Activated naive CD8-positive, alpha-beta T cell treated with anti-CD3 and anti-CD28 coated beads, Interleukin-2, amount 50 U/mL, for 16 hours (primary cell): ENCODE measurements at places on chromosomes 13 and 19.
A peak's percentile ranks its signal among the peaks of the same experiment; 100 is the strongest.

GRCh38 chr19:3411636-3412035 is 45.3 kb downstream of the NFIC start:
- no peak for DNase-seq

GRCh38 chr13:79451500-79451962 is 29.4 kb upstream of the NDFIP2 start:
- peak; percentile 79 for DNase-seq

DNA sequence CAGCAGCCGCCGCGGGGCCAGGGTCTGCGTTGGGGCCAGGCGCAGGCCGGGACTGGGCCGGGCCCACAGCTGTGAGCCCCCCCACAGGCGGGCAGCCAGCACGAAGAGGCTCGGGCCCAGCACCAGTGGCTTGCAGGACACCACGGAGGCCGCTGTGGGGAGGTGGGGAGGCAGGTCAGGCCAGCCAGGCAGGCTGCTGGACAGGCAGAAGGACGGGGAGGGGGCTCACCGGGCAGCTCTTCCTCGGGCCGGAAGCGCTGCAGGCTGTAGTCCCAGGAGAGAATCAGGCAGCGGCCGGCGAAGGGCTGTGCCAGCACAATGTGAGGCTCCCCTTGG is 8.3 kb downstream of the LGI4 start:
- DNase-seq = no peak

DNA sequence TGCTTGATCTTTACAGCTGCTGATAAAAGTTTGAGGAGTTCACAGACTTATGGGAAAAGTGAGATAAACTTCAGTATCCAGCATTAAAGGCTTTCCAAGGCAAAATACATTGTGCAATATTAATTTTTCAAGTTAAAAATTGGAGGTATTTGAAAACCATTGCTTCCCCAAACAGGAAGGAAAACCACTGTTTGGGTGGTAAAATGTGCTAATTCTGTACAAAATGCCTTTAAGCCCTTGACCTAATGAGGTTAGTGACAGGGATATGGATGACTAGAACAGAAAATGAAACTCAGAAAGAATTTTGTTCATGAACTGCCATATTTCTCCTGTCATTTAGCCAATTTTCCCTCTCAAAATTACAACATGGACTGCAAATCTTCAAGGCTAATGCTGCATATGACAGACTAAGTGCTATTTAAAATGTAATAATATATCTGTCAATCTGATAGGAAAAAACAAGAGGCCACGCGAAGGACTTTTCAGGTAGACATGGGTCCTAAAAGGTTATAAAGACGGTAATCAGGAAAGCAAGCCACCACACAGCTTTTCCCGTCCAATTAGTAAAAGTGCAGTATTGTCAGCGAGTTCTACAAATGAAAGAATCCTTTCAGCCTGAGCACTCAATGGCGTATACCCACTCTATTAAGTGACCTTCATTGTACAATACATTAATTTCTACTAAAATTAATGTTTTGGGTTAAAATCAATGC is 212.8 kb downstream of the ENOX1 start:
- no peak for DNase-seq

- no peak for DNase-seq
These were observed 1.1 kb downstream of the SULT2A1 start for GRCh38 chr19:47885067-47885463.

- no peak for DNase-seq
These were observed 3.0 kb upstream of the PRKD2 start for GRCh38 chr19:46719629-46720502.

GRCh38 chr19:2042485-2043250 is 8.4 kb downstream of the MKNK2 start:
- DNase-seq = no peak

- DNase-seq = no peak
These were observed 90.2 kb downstream of the ATP11A start for GRCh38 chr13:112779856-112780604.

DNA sequence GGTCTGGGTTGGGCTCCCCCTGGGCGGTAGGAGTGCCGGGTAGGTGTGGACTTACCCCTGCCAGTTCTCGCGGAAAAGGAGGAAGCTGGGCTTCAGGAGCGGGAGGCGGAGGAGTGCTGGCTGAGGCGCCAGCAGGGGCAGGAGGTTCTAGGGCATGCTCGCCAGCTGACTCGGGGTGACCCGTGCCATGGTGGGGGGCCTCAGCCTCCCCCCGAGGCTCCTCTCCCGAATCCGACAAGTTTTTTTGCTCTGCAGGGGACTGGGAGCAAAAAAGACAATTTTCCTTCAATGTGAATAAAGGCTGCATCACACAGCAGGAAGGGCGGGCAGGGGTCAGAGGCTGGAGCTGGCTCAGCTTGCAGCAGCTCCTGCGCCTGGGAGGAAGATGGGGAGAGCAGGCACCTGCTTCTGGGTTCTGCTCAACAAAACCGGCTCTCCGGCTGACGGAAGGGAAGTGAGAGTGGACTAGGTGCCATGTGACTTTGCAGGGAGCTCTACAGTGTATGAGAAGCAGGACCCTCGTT is 26.5 kb downstream of the RANBP3 start:
- no peak for DNase-seq

DNA sequence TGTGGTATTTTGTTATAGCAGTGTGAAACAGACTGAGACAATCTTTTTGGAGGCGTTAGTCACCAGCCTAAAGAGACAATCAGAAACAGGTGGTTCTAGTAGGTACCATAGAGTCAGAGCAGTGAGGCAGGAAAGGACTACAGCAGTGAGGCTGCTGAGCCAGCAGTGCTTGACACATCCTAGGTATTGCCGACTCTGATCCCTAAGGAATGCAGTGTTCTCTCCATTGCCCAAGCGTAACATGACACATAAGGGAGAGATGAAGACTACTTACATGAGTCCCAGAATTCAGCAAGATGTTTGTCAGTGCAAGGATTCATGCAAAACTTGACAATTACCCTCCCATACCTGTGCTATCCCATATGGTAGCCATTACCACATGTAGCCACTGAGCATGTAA is 62.4 kb upstream of the XPO4 start:
- no peak for DNase-seq
